ENCODE measurements at places on chromosomes 13 and 19.

- DNase-seq = no peak
Observed at GRCh38 chr19:48598996-48599700, 7.4 kb upstream of the SPACA4 start.

DNA sequence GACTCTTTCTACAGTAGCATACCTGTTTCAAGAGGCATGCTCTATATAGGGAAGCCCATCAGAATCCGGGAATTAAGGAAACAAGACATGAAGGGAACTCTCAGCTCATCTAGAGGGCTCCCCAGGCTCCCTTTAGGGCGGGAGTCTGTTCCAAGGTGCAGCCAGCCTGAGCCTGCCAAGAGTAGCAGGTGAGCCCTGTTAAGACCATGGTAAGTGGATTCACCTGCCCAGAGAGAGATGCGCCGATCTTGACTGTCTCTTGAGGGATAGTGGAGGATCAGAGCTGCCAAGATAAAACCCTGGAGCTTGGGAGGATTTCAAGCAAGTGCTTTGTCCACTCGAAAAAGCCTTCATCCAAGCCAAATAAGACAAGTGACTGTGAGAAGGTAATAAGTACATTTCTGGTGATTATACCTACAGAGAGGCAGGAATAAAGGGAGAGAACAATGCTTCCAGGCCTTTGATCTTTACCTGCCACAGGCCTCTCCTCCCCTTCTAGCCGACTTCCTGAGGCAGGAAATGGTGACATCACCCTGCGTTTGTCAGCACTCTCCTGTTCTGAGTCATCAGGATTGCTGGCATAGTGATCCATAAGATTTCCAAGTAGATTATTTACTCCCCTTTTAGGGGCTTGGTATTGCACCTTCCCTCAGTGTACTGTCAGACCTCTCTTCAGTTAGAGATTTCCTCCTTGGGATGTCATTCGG lies 31.5 kb downstream of the KLF5 start:
- DNase-seq = peak; percentile 81

DNA sequence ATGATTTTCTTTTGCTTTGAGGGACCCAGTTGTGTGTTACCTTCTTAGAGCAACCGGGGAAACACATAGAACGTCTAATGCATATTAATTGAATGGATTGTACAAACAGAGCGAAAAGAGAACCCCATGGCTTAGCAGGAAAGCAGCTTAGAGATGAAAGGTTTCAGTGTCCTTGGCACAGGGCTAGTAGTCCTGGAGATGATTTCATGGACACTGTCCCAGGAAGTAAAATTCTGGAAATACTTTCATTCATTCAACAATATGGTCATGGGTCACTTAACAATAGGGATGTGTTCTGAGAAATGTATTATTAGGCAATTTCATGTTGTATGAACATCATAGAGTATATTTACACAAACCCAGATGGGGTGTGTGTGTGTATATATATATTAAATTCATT lies 9.7 kb upstream of the FUT2 start:
- no peak for DNase-seq

DNA sequence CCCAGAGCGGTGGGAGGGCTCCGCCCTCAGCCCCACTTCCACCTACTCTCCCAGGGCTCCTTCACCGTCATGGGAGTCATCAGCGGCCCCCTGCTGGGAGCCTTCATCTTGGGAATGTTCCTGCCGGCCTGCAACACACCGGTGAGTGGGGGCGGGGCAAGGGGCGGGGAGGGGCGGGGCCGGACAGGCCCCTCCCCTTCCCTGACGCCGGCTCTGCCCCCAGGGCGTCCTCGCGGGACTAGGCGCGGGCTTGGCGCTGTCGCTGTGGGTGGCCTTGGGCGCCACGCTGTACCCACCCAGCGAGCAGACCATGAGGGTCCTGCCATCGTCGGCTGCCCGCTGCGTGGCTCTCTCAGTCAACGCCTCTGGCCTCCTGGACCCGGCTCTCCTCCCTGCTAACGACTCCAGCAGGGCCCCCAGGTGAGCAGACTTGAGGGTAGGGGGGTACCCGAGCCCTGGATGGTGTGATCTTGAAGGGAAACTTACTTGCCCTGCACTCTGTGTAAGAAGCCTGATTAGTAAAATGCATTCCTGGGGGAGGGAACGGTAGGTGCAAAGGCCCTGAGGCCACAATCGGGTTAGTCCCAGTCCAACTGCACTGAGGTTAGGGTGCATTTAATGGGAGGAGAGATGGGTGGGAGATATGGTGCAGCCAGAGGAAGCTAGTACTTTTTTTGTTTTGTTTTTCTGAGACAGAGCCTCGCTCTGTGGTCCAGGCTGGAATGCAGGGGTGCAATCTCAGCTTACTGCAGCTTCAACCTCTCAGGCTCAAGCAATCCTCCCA lies 12.1 kb downstream of the SLC5A5 start:
- DNase-seq = no peak

DNA sequence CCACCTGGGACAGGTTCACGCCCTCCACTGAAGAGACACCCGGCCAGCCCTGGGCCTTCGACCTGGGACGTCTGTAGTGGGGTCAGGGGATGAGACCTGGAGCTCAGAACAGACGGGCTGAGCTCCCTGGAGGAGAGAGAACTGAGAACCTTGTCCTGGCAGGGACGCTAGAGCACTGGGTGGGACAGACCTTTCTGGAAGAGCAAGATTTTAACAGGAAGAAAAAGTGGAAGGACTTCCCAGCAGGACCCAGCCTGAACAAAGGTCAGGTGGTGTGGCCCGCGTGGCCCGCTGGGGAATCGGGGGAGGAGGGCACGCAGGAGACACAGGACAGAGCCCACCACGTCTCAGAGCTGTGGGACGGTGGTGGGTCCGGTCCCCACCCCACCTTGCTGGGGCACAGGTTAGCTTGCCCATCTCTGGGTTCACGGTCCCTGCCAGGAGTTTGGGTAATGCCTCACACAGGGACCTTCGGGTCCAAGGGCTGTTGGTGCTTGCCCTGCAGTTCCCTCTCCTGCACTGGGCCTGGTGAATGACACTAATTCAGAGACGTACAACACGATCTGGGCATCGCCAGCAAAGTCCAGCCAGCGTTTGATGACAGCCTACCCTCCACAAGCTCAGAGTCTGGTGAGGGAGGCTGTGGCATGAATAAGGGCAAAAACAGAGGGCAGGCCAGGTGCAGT lies 1.2 kb upstream of the EFNA2 start:
- no peak for DNase-seq

DNA sequence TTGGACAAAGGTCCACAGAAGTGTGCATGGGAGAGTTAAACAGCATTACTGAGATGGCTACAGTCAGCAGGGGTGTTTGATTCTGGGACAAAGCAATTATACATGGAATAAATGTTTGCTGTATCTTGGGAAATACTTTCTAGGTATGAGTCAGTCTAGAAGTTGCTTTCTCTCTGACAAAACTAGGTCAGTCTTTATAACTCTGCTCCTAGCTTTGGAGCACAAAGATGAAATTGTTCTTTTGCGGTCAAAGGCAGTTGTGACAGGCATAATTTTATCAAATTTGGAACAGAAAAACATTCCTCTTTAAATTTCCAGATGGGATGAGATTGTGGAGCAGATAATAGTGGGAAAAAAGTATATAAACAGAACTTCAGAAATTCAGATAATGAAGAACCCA lies 1045.4 kb upstream of the MIR17HG start:
- no peak for DNase-seq

- DNase-seq = no peak
Observed at GRCh38 chr19:30328096-30328495, 44.1 kb upstream of the ZNF536 start.

DNA sequence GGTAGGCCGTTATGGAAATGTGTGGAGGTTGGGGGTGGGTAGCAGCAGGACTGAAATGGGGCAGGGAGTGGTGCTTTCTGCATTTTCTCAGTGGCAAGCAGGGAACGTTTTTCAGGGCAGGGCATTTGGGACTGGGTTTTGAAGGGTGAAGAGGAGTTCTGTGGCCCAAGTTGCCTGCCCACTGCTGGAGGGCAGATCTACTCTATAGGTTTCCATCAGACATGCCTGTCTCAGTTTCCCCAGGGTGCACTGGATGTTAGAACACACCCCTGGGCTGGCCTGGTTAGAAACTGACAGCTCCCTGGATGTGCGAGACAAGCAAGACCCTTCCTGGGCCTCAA lies 870 bp upstream of the GRIN3B start:
- no peak for DNase-seq

DNA sequence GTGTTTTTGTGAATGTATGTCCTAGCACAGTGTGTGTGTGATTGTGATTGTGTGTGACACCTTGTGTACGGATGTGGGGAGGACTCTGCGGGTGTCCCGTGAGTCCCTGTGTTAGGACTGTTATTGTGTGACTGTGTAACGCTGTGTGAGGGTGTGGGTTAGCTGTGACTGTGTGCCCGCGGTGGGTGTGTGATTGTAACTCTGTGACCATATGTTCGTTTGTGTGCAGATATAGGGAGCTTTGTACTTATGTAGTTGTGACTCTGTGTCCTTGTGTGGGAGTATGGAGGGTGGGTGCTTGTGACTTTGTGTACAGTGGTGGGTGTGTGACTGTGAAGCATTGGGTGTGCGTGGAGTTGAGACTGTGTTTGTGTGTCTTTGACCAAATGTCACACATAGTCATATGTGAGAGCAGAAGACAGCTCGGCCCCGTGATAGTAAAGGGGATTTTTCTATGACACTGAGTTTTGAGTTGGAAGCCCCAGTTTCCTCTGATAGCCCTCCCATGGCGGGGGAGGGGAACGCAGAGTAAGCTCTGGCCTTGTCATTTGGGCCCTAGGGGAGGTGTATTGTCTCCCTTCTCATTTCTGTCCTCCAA lies 949 bp upstream of the ZNF260 start:
- no peak for DNase-seq

GRCh38 chr13:49567491-49567890 lies 17.9 kb downstream of the RCBTB1 start:
- no peak for DNase-seq

DNA sequence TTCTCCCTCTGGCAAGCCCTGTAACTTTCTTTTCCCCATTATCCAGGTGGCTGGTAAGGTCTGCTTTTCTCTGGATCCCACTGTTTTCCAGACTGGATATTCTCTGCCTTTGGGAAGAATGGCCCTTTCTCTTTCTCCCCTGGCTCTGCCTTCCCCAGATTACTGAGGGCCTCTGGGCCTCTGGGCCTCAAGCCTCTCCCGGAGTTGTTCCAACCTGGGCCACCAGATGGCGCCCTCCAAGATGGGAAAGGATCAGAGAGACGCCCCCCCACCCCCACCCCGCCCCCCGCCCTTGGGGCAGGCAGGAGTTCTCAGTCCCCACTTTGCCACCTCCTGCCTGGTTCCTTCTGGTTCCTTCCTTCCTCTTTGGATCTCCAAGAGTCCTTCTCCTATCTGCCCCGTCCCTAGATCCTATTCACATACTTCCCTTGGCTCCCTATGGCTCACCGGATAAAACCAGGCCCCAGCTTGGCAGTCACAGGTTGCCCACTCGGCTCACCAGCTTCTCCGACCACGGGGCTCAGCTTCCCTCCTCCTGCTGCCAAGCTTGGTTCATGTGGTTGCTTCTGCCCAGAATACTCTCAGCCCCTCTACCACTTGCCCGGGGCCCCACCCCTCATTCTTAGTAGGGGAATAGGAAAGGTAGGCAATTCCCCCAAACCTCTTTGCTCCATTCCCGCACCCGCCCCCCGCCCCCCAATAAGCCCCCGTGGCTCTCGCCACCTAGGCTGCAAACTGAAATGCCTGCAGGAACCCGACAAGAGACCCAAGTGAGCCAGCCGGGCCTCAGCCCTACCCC lies 13.1 kb downstream of the EPS8L1 start:
- peak; percentile 48 for DNase-seq

- no peak for DNase-seq
Observed at GRCh38 chr13:100520936-100521850, 67.4 kb downstream of the GGACT start.

- no peak for DNase-seq
Observed at GRCh38 chr19:32020538-32020937, 324.9 kb upstream of the ZNF507 start.

DNA sequence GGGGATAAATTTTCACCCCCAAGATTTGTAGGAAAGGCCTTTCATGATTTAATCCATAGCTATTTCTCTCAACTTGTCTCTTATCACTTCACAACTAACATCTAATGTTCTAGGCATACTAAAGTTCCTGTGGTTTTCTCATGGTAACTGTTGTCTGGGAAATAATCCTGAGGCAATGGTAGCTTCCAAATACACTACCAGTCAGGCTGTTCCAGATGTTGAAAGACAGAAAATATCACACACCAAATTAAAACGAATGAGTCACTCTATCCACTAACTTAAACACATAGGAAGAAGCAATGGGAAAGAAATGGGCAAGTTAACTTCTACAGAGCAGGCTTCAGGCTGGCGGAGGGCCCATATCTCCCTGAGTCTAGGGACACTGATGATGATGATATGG lies 77.7 kb upstream of the MYO16 start:
- no peak for DNase-seq

DNA sequence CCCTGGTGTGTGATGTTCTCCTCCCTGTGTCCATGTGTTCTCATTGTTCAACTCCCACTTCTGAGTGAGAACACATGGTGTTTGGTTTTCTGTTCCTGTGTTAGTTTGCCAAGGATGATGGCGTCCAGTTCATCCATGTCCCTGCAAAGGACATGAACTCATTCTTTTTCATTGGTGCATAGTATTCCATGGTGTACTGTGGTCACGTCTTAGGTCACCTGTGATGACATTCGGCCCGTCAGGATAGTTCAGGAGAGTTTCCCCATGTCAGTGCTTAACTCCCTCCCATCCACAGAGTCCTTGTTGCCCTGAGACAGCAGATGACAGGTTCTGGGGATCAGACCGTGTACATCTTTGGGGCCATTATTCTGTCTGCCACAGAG lies 8.6 kb downstream of the ZNF444 start:
- no peak for DNase-seq

- no peak for DNase-seq
Observed at GRCh38 chr13:54287062-54287764, 1258.6 kb downstream of the OLFM4 start.

DNA sequence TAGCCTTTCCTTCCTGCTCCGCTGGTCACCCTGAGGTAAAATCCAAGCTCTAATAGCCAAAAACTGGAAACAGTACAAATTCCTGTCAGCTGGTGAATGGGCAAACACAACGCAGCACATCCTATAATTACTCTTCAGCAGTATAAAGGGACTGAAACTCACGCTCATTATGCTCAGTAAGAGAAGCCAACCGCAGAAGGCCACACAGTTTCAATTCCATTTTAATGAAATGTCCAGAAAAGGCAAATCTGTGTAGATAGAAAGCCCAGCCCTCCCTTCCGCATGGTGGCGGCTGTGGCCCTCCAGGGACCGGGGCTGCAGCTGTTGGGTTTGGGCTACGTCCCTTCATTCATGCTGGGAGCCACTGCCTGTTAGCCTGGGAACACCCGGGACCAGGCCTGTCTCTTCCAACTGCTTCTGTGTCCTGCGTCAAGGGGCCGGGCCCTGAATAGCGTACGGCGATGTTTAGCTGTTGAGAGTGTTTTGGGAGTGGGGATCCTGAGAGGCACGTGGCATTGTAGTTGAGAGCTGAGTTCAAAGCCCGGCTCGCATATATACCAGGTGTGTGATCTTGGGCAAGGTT lies 23.5 kb downstream of the NKPD1 start:
- no peak for DNase-seq

- no peak for DNase-seq
Observed at GRCh38 chr13:41673640-41674039, 216.3 kb downstream of the RGCC start.

DNA sequence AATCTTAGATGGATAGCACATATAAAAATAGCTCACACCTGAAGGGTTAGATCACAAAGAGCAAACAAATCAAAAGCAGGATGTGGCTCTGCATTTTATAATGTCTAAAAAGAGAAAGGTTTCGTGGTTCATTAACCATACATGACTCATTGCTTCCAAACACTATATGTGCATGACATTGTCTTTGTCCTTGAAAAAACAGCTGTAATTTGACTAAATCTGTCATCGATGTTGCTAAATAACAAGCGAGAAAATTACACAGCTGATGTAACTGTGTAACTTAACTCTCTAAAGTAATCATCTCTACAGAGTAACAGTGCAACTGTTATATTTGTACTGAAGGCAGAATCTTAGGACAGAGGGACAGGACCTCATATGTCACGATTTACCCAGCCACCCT lies 383.1 kb upstream of the GPC6 start:
- peak; percentile 97 for DNase-seq
